ENCODE measurements at places on chromosomes 1 and 21.

GRCh38 chr1:110627764-110628163 is 21.6 kb upstream of the KCNA2 start:
- DNase-seq = no peak

- no peak for DNase-seq
These were observed 35.9 kb upstream of the NFIA start for GRCh38 chr1:61046434-61046833.

DNA sequence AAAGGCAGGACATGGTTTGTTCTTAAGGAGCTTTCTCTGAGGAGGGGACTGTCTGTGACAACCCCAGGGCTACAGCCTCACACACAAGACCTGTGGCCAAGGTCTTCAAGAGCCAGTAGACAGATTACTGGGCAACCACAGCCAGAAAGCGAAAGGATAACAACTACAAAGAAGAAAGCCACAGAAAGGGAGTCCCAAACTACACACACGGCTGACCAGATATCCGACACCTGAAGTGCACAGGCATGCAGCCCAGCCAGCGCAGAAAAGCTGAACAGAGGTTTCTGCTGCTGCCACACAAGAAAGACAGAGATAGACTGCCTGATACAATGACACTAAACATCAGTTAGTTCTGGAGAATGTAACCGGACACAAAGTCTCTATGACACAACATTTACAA is 21.4 kb upstream of the NADK start:
- DNase-seq = no peak

- no peak for DNase-seq
These were observed 386.0 kb upstream of the NR5A2 start for GRCh38 chr1:199641531-199641930.

DNA sequence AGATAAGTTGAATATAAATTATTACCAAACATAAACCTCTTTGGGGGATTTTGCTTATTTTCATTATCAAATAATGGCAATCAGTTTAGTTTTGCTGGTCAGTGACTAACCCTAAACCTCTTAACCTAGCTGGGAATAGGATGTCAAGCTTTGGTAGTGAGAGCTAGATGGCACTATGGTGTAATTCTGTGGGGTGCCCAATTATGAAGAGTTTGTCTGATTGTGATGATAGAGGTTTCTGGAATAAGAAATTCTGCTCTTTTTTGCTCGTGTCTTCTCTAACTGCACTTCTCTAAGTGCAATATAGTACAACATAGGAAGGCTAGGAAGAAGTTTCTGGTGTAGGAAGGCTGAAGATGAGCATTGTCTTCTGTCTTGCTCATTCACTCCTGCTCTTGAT is 59.8 kb downstream of the XCL1 start:
- no peak for DNase-seq

GRCh38 chr1:1628754-1629429 is 3.1 kb upstream of the MMP23B start:
- DNase-seq = peak; percentile 27

DNA sequence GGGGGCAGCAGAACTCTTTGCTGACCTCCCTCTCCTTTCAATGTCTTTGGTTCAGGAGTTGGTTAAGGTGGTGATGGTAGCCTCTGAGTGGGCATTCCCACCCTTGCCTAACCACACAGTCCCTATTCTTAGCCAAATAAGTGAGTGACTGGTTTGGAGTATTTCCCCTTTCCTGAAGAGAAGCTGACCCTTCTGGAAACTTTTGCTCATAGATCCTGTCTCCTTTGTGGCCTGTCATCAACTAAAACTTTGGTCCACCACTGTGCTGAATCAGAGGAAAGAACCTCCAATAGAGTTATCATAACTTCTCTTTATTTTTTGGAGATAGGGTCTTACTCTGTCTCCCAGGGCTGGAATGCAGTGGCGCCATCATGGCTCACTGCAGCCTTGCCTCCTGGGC is 31.1 kb downstream of the C1orf21 start:
- DNase-seq = no peak

DNA sequence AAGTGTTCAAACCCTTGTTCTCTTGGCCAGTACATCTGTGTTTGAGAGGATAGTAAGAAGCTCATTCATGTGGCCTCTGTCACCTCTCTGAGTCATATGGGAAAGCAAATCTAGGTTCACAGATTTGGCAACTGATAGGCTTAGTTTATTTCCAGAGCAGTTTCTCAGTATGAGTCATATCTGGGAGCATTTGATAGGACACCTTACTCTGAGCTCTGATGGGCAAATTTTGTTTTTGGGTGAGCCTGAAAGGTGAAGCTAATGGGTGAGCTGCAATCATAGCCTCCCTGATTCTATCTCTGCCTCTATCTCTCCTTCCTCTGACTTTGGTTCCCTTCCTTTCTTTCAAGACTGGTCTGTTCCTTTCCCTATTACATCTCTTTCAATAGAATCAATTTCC is 134.4 kb downstream of the S1PR1 start:
- DNase-seq = no peak

DNA sequence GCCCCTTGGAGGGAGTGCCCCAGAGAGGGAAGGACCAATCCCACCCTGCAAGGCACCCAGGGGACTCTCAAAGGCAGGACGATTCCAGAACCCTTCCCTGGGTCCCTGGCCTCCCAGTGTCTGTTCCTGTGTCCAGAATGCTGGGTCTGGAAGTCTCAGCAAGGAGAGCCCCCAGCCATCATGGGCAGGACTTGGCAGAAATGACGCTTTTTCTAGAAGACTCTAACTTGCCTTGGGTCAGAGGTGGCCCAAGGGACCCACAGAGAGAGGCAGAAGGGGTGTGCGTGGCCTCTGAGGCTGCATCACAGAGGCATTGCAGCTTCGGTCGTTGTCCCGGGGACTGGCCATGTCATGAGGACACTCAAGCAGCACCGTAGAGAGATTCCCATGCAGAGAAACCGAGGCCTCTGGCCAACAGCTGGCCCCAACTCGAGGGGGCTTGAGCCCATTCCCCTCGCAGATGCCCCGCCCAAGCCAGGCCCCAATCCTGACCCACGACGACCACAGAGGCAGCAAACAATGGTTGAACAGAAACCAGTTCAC is 57.8 kb downstream of the WNT9A start:
- peak; percentile 0 for DNase-seq

DNA sequence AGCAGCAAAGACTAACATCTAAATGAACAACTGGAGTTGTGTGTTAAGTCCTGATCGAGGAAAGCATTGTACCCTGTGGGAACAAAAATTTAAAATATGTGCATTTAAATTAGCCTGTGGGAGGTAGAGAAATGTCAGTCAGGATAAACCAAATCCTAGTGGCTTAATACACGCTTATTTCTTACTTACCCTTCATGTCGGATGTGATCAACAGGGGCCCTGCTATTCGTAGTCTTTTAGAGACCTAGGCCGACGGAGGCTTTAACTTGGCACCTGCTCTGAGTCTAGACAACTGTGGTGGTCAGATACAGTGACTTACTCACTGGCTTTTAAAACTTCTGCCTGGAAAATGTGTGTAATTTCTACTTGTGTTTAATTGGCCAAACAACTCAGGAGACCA is 10.2 kb downstream of the GSTM3 start:
- no peak for DNase-seq

DNA sequence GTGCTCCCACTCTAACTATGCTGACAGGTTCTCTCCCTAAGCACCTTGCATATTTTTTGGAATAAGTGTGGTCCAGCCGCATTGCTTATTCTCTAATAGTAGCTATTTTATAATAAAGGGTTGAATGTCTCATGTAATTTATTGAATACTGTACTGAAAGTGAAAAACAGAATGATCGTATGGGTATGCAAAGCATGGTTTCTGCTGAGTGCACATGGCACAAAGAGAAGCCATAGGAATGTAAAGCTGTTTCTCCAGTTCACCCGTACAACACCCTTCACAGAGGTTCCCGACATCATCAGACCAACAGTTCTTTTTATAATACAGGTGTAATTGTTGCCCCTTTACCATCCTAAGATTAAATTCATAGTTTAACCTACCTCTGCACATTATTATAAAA is 8.9 kb upstream of the HAO2 start:
- no peak for DNase-seq

DNA sequence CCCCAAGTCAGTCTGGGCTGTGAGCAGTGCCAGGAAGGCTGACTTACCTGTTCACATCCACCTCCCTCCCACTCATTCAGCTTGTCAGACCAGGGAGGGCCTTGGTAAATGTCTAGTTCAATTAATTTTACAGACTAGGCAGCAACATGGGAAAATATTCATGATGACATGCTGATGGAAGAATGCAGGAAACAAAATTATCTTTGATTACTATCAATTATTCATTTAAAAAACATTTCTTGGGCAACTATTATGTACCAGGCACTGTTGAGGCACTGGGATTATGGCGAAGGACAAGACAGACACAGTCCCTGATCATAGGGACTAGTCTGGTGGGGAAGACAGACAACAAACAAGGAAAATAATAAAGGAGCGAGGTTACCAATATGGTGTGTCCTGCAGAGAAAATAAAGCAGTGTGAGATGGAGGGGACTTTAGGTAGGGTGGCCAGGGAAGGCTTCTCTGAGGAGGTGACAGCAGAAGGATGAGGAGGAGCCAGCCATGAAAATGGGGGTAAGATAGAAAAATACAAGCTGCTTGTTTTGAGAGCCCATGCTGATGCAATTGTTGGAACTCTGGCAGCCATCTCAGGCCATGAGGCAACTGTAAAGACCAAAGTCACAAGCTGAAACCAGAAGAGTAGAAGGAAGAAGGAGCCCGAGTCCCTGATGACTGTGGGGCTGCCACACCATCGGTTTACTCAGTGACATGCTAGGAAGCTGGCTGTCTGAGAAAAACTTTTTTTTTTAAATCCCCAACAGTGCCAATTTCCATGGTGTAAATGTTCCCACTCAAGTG is 14.0 kb downstream of the TRIM62 start:
- DNase-seq = no peak

DNA sequence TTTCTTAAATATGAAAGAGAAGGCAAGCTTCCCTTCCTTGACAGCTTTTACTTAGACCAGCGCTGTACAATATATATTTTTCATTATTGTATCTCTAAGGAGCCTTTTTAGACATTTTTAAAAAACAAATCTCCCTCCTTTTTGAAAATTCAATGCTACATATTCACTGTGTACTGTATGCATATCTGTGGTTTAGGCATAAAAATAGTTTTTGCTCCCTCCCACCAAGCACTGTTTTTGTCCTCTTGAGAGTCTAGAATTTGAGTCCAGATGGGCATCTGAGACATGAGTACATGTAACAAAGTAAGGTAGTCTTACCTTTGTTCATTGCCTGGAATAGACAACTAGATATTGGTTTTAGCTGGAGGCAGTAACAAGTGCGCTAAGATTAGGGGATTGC is 488.5 kb upstream of the RUNX1 start:
- no peak for DNase-seq

DNA sequence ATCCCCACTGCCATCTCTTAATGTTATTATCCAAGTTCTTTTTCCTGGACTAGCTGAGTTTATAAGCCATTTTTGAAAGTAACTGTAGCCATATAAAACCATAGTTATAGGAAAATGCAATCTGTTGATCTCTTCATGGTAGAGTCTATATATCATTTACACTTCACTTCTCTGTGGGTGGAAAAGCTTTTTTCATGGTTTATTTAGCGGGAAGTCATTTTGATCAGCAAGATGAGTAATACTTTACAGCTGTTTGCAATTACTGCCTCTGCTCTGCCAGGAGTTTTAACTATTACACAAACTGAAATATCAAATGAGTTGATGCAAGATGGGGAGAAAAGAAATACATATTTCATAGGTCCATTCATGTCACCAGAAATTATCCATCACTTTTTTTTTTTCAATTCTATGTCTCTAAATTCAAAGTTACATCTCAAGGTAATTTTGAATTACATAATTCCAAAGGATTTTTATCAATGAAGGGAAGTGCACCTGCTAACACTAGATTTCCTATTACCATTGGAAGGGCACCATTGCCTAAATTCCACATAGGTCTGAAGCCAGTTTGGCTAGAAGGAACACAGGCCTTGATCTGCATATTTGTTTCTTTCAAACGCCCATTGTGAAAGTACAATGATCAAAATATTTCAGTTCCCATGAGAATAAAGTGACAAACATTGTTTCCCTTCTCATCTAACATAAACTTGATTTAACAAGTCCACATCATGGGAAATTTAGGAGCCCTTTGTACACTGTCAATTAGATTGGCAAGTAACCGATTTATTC is 296.7 kb downstream of the ZNF326 start:
- no peak for DNase-seq

GRCh38 chr21:45768011-45768739 is 124.7 kb downstream of the PCBP3 start:
- no peak for DNase-seq

DNA sequence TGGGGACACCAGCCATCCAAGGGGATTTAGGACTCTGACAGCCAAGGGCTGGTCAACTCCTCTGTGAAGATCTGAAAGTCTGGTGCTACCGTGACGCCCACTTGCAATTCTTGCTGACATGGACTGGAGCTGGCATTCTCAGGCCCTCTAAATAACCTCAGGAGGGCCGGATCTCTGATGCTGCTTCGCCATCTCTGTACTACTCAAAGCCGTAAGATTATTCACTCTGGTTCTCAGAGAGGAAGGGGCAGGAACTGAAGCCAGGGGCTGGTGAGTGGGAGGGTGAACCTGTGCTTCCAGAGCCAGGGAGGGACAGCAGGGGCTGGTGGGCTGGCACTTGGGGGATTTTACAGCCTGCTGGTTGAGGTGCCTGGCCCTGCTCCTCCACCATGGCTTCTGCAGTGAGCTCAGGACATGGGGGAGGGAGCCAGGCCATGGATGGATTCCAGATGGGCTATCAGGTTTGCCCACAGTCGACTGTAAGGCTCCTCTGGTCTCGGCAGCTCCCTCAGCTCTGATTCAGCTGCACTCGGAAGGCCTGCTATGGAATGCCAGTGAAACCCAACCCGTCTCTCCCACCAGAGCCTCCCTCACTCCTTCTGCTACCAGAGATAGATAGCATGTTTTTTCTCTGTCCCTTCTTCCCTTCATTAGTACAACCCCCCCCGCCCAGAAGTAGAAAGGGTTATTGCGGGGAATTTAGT is 84.5 kb downstream of the PLXNA2 start:
- no peak for DNase-seq

- no peak for DNase-seq
These were observed 10.0 kb downstream of the C1QB start for GRCh38 chr1:22662986-22663408.

GRCh38 chr1:208728815-208729214 is 484.6 kb upstream of the PLXNA2 start:
- DNase-seq = no peak

GRCh38 chr1:10556430-10557005 is 81.8 kb downstream of the PEX14 start:
- no peak for DNase-seq

DNA sequence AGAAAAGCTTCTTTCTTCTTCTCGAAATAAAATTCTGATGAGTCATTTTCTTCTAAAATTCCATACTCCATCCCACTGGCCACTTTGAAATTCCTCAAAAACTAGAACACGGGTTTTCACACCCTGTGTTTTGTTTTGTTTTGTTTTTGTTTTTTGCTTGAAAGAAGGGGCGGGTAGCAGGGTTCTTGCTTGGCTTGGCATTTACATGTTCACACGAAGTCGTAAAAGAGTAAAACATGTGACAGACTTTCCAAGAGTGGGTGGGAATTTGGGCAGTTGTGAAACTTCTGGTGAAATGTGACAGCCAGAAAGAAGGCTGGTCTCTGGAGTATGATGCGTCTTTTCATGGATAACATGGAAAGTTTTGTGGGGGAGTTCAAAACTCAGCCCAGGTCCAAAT is 47.1 kb upstream of the FMN2 start:
- no peak for DNase-seq

- DNase-seq = no peak
These were observed 167.6 kb downstream of the BRINP2 start for GRCh38 chr1:177338376-177338775.

GRCh38 chr21:26125433-26126167 is 45.0 kb downstream of the APP start:
- no peak for DNase-seq

- no peak for DNase-seq
These were observed 786 bp downstream of the RPL5 start for GRCh38 chr1:92832537-92833114.

All from activated effector memory CD4-positive, alpha-beta T cell treated with Interleukin-2 at 50 U/mL for 16 hours (primary cell).